Placental pericyte (primary cell): ENCODE measurements at places on chromosomes 6 and 20. TPM values are rescaled to one million over a fixed set of nuclear protein-coding genes. Genes with fewer than 3 reads are reported as not detected.

RBBP8NL gene
- total RNA-seq: not detected in 2 replicates

RHAG gene
- not detected in 2 replicates for total RNA-seq

MOXD1 gene
- 9.9 and 25.2 TPM in 2 replicates for total RNA-seq

PCED1A gene
- total RNA-seq: 23.0 TPM in 2 replicates

VSTM2L gene
- 0.22 and 0.57 TPM in 2 replicates for total RNA-seq

PRSS16 gene
- not detected in 2 replicates for total RNA-seq

HLA-DQA2 gene
- total RNA-seq: not detected in 2 replicates
